ENCODE measurements at places on chromosomes 4 and X.
A peak's percentile ranks its signal among the peaks of the same experiment; 100 is the strongest.

DNA sequence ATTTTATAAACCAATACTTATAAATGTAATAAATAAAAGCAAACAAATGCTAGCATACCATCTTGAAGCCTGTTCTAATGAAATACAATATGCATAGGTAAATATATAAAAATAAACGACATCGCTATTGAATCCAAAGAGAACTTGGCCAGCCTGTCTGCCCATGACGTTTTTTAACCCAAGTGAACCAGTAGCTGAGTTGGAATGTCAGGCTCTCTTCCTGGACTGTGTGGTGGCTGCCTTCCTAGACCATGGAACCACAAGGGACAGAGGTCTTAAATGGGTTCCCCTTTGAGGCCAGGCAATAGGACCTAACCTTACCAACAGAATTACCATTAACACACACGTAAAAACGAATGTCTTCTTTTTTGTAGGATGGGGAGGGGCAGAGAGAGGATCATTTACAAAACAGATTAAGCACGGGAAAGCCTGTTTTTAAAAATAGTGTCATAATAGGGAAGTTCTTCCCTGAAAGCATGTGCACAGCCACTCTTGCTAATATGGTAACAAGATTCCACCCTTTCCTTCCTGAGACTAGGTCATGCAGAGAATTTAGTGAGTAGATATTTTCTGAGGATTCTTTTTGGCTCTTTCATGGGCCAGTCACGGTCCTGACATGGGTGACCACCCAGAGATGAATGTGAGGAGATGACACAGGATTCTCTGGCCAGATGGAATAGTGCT is 69.4 kb upstream of the ACSL1 start:
- no peak for DNase-seq

GRCh38 chrX:85391185-85391877 is 11.9 kb upstream of the POF1B start:
- no peak for DNase-seq

DNA sequence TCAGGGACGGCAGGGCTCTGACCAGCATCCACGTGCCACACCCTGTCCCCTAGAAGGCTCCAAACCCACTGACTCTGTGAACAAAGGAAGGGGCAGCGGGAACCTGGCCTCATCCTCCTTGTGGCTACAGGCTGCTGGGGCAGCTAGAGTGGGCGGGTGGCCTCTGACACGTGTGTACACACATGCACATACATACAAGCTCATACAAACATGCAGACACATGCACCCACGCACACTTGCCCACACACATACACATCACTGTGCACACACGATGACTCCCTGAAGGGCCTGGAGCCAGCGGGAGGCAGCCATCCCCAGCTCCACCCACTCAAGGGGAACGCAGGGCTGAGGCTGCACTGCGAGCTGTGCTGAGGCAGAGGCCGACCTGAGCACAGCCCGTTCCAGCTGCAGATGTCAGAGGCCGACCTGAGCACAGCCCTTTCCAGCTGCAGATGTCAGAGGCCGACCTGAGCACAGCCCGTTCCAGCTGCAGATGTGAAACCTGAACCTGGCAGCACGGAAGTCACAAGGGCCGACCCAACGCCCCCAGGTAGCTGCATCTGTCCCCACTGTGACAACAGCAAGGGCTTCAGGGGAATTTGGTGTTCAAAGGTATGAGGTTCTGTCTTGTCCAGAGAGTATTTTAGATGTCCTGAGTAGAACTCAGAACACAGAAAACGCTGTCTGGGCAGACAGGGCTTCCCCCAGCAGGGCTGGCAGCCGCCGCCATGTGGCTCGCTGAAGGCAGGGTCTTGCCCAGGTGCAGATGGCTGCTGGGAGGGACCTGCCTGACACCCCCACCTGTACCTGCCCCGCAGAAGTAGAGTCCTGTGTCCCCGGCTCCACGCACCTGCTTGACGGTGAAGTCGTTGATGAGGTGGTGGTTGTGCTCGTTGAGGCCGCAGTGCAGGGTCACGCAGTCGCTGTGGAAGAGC is 33.5 kb downstream of the CTBP1 start:
- DNase-seq = no peak

DNA sequence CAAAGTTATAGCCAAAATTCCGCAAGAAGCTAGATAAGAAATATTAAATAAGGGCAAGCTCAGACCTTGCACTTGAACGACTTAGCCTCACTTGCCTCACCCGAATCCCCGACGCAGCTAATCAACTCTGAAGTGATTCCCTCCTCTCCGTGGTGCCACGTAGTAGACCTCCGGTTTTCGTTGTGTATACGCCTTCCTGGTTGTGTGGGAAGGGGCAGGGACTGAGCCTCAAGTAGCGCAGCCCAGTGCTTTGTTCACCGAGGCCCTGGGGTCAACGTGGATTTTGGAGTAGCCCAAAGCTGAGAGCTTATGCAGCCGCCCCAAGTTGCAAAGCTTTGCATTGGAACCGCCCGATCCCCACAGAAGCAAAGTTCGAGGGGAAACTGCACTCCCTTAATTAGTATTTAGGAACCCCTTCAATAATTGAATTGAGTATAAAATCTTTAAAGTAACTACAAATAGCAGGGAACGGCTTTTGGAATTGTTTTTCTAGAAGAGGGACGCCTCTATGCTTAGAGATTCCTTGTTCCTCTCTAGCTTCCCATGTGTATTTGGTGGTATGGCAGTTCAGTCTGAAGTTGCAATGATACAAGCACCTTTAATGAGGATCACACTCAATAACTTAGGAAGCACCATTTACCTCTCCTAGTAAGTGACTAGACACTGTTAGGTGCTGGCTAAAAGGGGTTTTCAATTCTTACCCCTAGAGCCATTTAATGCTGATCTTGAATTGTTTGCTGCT is 55.7 kb downstream of the LINC00632 start:
- no peak for DNase-seq

DNA sequence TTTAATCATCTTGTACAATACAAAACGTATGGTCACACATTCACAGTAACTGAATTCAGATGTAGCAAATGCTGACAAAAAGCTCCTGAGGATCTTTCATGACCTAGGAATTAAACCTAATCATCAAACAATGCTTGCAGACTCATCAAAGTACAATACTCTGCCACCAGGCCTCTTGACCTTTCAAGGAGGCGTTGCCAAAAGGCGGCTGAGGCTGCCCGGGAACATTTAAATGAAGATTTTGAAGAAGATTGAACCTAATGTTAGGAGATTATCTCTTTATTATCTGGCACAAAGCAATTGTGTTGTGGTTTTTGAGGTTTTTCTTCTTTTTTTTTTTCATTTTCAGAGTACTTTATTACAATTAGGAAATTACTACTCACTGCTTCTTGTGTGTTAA is 340.5 kb downstream of the GALNTL6 start:
- no peak for DNase-seq

DNA sequence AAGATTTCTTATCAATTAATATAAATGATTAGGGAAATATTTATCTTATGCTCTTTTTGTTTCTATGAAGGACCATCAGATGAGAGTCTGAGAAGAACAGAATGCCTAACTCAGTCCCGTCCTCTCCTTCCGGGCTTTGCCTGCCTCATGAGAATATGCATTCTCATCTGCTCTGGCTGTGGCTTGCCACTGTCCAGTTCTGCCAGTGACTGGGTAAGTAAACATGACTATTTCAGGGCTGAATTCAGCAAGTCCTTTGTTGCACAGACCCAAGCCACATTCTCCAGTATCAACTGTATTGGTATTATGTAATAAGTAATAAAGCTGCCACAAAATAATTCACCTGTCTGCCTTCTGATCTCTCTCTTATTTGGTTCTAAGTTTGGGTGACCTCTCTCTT is 110.7 kb downstream of the WDFY3 start:
- no peak for DNase-seq

DNA sequence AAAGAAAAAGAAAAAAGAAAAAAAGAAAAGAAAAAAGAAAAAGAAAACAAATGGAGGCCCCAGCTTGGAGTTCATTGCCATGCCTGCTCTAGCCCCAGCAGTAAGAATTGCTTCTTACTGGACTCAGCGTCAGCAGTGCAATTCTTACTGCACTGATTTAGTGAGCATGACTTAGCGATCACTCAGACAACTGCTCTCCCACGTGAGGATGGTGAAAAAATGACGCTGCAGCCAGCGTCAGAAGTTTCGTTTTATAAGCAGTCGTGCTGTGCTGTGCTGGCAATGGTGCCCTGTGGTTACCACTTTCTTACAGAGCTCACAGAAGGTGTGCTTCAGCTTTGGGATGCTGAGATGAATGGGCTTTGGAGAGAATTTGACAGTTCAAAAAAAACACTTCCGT is 68.3 kb upstream of the DDX3X start:
- DNase-seq = peak; percentile 56

DNA sequence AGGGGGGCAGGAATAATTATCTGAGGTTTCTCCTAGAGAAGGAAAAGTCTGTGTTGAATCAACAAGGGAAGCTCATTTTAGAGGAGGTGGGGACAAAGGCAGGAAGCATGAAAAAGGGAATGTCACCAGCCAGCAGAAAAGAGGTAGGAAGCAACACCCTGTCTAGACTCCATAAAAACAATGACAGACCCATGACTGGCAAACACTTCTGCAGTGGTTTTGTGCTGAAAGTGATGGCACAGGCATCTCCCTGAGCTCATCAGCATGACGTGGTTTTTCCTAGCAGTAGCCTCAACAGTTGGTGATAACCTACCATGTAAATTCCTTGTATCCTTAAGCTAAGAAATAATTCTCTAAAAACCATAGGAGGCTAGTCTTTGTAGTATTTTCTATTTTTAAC is 110.7 kb upstream of the GALNT7 start:
- DNase-seq = no peak

DNA sequence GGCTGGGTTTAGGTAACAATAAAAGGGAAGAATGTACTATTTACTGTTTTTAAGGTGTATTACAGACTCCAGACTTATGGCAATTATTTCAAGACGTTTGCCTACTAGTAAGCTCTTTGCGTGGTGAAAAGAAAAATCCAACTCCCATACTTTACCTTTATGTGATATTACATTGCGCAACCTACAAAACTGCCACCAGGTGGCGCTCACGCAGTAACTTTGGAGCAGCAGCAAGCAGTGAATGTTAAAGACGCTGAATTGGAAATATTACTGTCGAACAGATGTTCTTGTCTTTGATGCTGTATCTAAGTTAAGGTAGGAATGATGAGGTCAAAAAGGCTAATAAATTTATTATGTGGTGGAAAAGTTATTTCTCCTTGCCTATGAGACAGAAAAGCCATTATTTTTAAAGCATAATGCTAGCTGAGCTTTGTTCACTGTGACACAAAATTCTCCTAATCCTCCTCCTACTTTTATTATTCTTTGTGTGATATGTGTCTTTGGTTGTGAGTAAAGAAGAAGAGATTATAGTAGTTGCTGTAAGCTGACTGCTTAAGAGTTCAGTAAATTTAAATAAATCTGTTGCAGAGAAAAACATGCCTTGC is 1099.8 kb upstream of the TENM3 start:
- peak; percentile 21 for DNase-seq

DNA sequence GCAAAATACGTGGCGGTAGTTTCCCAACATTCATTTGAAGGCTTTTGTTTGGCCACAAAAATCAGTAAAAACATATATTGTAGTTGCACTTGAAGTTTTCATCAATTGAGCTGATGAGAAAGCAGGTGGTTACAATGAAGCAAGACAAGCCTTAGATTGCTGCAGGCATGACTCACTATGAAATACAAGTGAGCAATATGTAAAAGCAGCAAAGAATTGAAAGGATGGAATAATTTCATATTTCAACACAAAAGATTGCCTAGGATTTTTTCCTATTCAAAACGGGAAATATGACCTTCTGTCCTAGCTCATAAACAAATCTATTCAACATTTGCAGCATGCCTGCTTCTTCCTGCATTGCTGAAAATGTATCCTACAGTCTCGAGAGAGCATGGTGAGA is 190.9 kb upstream of the BANK1 start:
- DNase-seq = no peak

DNA sequence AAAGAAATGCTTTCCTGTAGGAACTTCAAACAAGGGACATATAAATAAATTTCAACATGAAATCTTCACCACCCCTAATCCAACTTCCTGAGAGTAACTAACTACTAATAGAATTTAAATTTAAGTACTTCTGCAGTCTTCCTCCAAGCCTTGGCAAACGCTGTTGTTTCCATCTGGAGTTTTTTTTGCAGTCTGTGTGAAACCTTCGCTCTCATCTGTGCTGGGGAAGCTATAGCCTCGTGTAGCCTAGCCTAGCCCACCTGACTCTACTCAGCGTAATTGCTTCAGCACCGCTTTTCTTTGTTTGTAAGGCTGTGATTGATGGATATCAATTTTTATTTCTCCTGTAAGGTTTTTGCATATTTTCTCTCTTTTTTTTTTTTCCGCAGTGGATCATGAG is 30.9 kb downstream of the STOX2 start:
- no peak for DNase-seq

- DNase-seq = no peak
Observed at GRCh38 chr4:187972135-187972534, 23.4 kb upstream of the ZFP42 start.

DNA sequence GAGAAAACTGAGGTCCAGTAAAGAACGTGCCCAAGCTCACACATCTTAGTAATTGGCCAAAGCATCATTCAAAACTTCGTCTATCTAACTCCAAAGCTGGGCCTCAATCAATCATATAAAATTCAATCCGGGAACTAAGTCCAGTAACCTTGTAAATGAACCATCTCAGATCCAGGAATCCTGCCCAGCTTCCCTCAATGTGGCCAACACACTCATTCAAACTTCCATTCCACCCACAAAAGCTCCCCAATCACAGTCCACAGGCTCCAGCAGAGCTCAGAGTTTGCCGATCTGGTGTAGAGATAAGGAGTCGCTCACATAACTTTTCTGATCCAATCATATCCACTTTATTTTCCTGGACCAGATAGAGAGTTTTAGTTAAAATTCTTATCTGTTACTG is 144.8 kb downstream of the SPATA18 start:
- no peak for DNase-seq

- no peak for DNase-seq
Observed at GRCh38 chr4:4719436-4719835, 140.0 kb upstream of the MSX1 start.

- DNase-seq = no peak
Observed at GRCh38 chrX:1071351-1071750, 141.1 kb downstream of the CRLF2 start.

DNA sequence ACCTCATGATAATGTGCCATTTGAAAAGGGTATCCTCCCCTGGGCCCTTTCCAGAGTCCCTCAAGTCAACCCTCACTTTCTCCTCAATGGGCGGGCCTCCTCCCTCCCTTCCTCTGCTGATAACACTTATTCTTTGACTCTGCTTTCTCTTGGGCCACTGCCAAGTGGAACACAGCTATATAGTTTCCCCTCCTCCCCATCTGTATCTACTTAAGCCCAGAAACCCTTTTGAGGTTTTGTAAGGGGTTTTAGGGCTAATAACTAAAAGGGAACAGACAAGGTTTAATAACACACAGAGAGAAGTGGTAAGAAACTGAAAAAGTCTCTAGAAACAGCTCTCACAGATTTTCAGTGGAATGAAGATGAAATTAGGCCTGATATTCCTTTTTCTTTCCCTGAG is 116.7 kb downstream of the GPC3 start:
- no peak for DNase-seq

DNA sequence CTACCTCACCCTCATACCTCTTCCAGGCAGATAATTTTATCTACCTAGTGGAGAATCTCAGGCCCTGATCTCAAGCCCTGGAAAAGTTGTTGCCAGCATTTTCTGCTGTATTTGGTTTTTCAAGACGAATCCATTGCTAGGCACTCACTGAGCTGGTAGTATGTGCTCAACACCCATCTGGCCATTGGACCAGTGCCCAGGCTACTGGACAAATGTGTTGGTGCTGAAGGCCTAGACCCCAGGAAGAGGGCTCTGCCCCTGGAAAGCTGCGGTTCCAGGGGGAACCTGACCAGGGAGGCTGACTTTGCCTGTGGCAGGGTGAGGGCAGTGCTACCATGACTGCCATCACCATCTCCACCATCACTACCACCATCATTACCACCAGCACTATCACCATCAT is 72.4 kb downstream of the PSAPL1 start:
- DNase-seq = no peak
